ENCODE measurements at places on chromosomes 2 and 18.

DNA sequence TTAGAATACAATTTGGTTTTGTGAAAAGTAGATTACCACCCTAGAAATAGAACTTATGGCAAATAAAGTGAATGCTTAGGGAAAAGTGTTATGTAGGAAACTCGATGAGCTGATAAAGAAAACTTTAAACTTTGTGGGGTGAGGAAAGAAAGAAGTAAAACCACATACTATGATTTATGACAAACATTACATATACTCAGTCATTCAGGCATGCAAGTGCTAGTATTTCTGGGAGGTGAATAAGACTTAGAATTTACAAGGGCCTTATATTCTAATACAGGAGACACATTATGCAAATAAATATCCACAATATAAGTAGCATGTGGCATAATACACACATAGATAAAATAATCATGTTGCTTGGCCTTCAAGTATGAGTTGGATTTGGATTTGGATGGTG, 618.1 kb downstream of the XIRP2 start:
- DNase-seq, result no peak

- no peak for DNase-seq
Observed at GRCh38 chr2:34656632-34657031, 1057.5 kb upstream of the FAM98A start.

GRCh38 chr2:106272216-106272807, 78.2 kb upstream of the UXS1 start:
- DNase-seq, result no peak

- no peak for DNase-seq
Observed at GRCh38 chr2:183594150-183594549, 469.9 kb downstream of the NUP35 start.

GRCh38 chr18:64474773-64475172, 325.9 kb upstream of the LINC00305 start:
- no peak for DNase-seq

DNA sequence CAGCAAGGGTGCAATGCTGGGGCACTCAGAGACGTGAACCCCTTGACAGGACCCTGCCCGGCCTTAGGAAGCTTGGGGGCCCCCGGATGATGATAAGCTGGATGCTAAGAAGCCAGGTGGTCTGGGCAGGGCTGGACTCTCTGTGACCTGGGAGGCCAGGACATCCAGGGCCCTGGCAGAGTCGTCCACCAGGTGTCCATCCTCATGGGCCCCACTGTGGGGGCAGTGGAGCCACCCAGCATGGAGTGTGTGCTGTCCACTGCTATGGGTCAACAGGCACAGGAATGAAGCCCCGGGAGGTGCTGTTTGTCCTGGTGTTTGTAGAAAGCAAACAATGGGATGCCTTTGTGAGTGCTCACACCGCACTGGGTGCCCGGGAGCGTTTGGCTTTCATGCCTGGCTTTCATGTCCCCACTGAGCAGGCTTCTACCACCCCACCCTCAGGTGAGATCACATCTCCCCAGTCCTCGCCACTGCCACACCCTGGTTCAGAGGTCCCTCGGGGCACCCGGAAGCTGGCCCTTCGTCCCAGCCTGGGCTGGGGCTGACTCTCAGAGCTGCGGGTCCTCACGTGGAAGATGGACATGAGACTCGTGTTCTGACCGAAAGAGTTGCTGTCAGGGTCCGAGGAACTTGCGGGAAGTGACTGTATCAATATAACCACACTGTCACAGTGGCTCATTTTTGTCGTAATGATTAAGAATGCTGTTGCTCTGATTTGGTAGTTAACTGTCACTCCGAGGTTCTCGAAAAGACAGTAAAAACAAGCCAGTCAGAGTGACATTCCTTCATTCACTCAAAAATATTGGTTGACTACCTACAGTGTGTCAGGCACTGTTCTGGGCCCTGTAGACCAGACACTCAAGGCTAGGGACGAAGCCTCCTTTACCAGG, 53.3 kb downstream of the INHBB start:
- DNase-seq, result peak; percentile 12

- no peak for DNase-seq
Observed at GRCh38 chr2:39942950-39943349, 163.9 kb upstream of the THUMPD2 start.

DNA sequence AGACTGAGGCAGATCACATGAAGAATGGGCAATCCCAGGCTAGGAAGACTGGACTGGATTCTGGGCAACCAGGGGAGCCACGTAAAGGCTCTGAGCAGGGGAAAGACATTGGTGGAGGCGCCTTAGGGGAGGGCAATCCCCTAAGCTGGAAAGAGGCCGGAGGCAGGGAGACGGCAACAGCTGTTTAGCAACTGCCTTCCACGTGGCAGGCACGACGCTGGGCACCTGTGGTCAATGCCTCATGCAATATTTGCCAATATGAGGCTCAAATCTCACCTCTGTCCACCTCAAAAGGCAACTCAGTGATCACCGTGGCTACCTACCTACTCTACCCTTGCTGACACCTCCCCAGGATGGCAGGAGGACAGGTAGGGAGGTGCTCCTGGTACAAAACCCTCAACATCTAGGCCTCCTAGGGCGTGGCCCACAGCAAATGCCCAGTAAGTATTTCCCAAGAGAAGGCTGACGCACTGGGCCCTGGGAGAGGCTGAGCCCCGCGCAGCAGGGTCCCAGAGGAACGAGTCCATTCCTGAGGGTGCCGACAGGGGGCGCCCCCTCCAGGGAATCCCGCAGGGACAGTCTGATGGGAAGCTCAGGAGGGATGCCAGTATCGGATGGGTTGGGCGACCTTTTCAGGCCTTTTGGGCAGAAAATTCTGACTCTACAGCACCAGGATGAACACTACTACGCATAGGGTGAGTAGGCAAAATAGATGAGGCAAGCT, 8.9 kb downstream of the BOLA3 start:
- DNase-seq, result peak; percentile 12

DNA sequence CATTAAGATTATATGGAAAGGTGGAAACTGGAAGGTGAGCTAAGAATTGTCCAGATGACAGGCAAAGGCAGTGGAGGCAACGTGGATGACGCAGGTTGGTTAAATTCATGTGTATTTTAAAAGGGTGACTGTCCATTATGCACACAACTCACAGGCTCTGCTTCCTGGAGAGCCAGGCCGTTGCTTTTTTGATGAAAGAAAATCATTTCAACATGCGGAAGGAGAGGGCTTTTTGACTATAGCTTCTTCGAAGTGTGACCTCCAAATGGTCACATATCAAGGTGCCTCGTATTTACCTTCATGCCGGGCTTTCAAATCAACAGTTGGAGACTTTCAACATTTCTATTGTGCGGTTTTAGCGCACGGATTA, 126.7 kb downstream of the MYCN start:
- no peak for DNase-seq

GRCh38 chr2:105756435-105756834, 11.7 kb downstream of the NCK2 start:
- peak; percentile 17 for DNase-seq

DNA sequence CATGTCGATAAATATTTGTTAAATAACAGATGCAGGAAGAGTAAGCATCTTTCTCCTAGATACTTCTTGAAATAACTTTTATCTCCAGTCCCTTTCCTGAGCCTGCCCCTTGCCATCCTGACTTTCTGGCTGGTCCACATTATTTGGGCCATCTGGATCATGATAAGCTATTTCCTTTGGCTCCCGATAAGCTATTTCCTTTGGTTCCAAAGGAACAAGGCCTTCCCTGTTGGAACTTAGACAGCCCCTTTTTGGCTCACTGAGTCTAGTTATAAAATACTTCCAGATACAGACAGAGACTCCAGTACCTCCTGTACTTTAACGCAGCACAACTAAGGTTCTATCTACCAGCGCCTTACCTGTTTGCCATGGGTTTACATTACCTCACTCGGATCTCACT, 205.3 kb upstream of the CCDC150 start:
- DNase-seq, result no peak

GRCh38 chr2:50097148-50097547, 934.8 kb downstream of the NRXN1 start:
- DNase-seq, result no peak

DNA sequence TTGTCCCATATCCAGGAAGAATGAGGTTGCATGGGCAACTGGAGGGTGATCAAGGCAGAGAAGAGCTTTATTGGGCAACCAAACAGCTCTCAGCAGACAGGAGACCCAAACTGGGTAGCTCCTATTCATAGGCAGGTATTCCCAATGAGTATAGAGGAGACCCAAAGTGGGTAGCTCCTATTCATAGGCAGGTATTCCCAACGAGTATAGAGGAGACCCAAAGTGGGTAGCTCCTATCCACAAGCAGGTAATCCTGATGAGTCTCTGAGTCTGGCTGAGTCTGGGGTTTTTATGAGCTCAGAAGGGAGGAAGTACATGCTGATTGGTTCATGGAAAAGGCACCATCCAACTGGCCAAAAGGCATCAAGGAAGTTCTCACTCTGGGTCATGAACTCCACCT, 5.3 kb upstream of the GORASP2 start:
- DNase-seq, result no peak

GRCh38 chr2:181306785-181307184, 150.4 kb upstream of the ITGA4 start:
- DNase-seq, result no peak

- DNase-seq, result no peak
Observed at GRCh38 chr2:105567996-105568494, 169.2 kb upstream of the FHL2 start.

DNA sequence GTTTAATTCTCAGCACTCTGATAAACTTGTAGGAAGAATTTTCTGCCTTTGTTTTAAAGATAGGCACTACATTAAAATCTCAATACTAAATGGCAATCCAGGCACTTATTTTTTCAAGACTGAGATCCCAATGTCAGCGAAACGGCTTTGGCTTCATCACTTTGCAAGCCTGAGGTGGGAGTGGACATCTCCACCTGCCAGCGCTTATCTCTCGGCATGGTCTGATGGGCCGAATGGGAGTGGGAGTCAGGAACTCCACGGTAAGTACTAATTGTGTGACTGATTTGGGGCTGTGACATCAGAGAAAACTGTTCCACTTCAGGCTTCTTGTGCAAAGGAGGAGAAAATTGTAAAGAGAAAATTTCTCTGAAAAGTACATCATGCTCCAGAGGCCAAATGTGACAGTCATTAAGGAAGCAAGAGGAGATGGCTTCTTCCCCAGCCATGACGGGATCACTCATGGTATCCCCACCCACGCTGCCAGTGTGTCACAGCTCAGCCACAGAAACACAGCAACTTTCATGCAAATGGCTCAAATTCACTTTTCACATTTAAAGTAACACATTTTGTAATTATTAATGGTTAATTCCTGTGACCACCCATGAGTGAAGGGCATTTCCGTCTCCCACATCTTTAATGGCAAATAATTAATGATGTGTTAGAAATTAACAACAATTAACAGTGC, 385.5 kb upstream of the HNRNPA3 start:
- DNase-seq, result peak; percentile 79

DNA sequence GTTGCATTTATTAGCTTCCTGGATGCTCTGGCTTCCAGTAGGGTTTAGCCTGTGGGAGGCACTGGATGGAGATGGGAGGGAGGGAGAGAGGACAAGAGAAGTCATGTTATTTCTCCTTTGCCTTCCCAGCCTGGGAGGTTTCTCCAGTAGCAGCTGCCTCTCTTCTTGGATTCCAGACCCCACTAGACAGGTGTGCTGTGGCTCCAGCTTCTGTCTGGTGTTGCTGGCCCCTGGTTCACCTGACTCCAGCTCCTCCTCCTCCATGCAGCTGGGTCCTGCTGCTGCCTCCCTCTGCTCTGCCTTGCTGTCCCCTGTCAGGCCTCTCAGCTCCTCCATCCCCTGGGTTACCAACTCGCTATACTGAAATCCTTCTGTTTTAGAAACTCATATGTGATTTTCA, 188.9 kb upstream of the TNP1 start:
- no peak for DNase-seq

GRCh38 chr2:145032791-145033190, 512.9 kb upstream of the ZEB2 start:
- no peak for DNase-seq

- no peak for DNase-seq
Observed at GRCh38 chr2:60541056-60541651, 12.3 kb downstream of the BCL11A start.

DNA sequence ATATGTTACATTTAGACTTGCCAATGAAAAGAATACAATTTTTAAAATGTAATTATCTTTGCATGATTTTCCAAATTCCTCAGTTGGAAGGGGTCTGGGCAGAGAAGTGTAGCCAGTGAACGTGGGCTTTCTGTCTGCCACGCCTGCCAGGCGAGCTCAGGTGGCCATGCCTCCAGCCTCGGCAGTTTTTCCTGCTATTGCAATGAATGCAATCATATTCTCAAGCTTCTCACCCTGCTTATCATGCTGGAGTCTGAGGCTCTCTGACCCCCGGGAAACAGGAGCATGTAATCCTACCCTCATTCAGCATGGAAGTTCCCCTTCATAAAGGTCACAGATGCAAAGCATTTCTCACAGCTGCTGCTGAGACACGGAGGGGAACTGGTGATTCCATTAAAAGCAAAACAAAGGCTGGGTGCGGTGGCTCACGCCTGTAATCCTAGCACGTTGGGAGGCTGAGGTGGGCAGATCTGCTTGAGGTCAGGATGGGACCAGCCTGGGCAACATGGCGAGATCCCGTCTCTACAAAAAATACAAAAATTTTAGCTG, 154.8 kb downstream of the MBP start:
- no peak for DNase-seq

DNA sequence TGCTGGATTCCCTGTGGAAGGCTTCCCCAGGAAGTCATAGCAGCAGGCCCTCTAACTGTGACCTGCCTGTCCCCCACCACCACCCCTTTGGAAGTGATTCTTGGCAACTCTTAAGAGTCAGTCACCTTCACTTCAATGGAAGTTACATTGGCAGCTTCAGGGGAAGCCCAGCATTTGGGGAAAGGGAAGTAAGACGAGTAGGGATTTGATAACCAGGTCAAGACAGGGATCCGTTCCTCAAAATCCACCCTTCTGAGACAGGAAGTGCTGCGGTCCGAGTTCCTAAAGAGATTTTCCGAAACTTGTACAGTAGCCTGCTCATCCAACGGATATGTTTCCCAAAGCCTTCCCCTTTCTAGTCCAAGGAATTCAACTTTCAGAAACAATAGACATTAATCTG, 54.2 kb downstream of the MRPL35 start:
- no peak for DNase-seq
